Activated T-helper 17 cell treated with anti-CD3 and anti-CD28 coated beads, Interleukin-2, amount 50 U/mL, for 72 hours (primary cell): ENCODE measurements at places on chromosomes 1 and 21.

- peak; percentile 81 for ATAC-seq
Observed at GRCh38 chr1:198641501-198641900, 2.7 kb downstream of the PTPRC start.

DNA sequence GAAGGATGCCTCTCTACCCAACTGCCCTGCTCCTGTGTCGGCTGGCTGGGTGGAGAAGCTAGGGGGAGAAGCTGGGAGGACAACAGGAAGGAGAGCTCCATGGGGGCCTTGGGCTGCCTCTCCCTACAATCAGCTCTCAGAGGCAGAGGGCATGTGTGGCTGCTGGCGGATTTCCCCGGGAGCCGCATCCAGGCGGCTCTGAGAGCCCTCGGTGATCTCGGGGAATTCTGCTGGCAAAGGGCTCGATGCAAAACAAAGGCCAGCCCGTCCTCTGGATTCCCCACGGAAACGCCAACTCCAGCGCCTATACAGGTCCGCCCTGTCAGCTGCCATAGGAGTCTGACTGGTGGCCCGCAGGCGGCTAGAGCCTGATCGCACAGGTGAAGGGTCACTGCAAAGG is 26.4 kb upstream of the EVA1B start:
- ATAC-seq: no peak

GRCh38 chr1:77139389-77139788 is 79.8 kb downstream of the PIGK start:
- ATAC-seq: no peak

DNA sequence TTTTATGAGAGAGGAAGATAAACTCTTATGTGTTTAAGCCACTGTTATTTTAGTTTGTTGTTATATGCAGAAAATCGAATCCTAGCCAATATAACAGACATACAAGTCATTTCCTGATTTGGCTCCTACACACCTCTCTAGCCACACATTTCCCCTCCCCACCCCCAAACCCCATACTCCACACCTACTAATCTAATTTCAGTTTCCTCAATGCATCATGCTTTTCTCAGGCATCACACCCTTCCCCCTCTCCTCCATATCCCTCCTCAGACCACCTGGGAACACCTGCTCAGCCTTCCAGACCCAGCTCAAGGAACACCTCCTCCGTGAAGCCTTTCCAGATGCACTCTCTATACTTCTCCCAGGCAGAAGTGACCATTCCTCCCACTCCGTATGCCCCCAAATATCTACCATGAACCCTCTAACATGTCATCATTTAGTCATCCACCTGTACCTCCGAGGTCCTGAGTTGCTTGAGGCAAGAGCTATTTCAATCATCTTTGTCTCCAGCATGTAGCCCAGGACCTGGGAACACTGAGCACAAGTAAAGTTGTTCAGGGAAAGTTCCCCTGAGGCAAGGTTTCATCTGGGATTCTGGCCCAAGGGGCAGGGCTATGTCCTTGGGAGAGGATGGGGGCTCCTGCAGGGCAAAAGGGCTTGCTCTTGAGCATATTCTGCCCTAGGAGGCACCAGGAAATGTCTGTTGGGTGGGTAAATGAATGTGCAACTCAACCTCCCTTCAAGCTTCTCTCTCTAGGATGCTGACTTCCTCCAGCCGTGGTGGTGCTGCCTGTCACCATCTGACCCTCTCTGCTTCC is 126.8 kb downstream of the HIVEP3 start:
- ATAC-seq: peak; percentile 89

- peak; percentile 19 for ATAC-seq
Observed at GRCh38 chr1:149936992-149937705, 470 bp upstream of the MTMR11 start.

DNA sequence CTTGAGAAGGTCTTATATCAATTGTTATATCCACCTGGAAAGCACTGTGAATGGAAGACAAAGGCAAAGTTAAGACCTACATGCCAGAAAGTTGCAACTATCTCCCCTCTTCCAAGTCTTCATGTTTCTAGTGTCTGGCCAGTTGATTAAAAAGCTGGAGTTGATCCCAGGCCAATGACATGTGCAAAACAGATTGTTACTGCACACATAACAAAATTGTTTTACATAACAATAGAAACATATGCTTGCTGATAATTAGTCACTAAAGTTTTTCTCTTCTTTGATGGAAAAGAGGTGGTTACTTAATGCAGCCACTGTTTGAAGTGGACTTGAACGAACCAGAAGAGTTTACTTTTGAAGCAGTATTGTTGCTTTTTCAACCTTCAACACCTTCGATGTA is 158.2 kb downstream of the TGFBR3 start:
- no peak for ATAC-seq

DNA sequence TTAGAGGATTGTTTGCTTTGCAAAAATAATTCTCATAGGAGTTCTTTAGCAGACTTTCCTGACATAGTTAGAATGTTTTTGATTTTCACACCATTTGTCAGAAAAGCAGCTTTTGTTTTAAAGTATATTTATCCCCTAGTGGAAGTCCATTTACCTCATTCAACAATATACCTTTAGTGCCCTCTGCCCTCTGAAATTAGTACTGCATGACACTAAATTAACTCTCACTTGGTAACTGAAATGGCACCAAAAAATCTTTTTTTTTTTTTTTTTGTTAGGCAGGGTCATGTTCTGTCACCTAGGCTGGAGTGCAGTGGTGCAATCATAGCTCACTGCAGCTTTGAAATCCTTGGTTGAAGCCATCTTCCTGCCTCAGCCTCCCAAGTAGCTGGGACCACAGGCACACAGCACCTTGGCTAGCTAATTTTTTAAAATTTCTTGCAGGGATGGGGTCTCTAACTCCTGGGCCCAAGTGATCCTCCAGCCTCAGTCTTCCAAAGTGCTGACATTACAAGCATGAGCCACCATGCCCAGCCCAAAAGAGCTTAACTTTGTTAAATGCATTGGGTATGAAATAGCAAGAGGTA is 13.6 kb downstream of the LRRC42 start:
- no peak for ATAC-seq

DNA sequence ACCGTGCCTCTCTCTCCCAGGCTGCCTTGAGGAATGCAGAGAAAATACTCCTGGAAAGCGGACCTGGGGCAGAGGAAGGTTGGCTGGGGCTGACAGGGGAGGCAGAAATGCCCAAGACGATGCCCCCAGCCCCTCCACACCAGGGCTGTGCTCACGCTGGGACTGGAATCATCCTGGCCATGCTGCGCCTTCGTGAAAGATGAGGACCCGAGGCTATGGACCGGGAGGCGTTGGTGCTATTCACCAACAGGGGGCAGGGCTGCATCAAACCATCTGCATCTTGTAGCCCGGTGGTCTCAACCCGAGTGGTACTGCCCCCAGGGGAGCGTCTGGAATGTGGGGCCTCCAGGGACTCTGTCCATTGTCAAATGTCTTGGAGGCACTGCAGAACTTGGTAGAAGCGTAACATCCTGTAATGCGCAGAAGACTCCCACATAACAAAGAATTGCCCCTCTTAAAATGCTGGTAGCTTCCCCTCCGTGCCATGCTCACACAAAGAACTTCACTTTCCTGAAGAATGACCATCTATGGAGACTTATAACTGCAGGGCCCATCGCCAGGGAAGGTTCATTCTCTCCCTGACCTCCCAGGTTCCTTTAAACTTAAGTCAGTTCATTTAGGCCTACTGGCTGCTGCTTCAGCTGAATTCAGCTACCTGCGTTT is 251.2 kb downstream of the RRAGC start:
- no peak for ATAC-seq

DNA sequence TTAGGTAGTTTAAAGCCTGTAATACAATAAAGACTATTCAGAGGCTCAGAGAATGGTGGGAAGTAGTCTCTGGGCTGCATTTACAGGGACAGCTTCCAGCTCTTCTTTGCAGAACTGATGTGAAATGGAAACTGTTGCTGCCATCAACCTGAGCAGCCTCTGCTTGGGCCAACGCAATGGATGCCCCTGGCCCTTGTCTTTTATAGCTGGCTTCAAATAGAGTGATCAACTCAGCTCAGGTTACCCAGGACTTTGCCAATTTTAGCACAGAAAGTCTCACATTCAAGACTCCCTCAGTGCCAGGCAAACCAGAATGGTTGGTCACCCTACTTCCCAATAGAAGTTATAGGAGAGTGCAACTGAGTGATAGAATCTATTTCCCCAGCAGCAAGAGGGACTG is 18.1 kb upstream of the GALNT2 start:
- no peak for ATAC-seq

- ATAC-seq: no peak
Observed at GRCh38 chr1:63663301-63663700, 70.1 kb downstream of the PGM1 start.
